ENCODE measurements at places on chromosomes 12 and 14. TPM values are rescaled to one million over a fixed set of nuclear protein-coding genes. Genes with fewer than 3 reads are reported as not detected.

- no peaks in the 10 kb centered on the region for H3K27me3 ChIP-seq
- no peak overlapping the region for H3K27ac ChIP-seq
- H3K4me3 ChIP-seq: no peak overlapping the region
- no peaks in the 10 kb centered on the region for H3K4me1 ChIP-seq
- H3K36me3 ChIP-seq: no peaks in the 10 kb centered on the region
These were observed 375.3 kb downstream of the BCAT1 start for GRCh38 chr12:24573621-24574020.

DNA sequence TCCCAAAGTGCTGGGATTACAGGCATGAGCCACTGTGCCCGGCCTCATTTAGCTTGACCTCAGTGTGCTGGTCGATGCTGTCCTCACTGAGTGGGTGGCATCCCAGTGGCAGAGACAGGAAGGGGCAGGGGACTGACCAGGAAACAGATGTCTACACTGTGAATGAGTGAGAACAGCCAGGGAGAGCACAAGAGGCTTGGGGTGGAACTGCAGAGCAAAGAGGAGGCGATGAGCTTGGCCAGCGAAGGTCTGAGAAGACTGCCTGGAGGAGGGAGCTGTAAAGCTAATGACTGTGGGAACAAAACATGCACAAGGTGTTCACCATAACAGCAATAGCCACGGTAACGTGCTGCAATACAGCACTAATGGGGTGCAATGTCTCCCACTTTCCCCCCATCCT is 57.2 kb upstream of the BEGAIN start:
- no peak for DNase-seq
- H3K4me1 ChIP-seq: peaks cover 3% of the 10 kb centered on the region
- H3K27ac ChIP-seq: no peak overlapping the region
- peaks cover 4% of the 10 kb centered on the region for H3K27me3 ChIP-seq
- no peak overlapping the region for H3K4me3 ChIP-seq

DNA sequence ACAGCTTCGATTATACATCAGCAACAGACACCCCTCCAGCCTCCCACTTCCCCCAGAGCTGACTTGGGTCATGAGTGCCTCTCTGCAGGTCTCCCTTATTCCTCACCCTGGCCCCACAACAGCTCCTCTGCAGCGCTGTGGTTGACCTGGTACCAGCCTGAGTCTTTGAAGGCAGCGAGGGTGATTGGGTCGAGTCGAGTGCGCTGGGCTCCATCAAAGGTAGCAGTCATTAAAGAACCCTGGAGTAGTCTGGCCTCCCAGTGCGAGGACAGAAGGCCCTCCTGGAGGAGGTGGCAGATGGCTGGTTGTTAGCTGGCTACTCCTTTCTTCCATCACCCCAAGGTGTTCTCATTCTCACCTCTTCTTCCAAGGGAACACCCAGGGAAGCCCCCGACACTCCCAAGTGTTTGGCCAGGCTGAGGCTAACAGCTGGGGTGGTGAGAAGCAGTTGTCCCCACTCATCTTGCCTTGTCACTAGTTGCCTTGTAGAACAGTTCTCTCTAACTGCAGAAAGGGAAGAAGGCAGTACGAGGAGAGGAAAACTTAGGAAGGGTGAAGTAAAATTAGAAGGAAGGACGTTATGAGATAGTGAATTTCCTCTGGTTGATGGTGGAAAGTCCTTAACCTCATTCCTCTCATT is 2.7 kb downstream of the CIROP start:
- no peaks in the 10 kb centered on the region for H3K27me3 ChIP-seq
- no peak overlapping the region for H3K27ac ChIP-seq
- peaks cover 5% of the 10 kb centered on the region for H3K36me3 ChIP-seq

Gene PPFIA2
- 2.1 TPM for total RNA-seq

All from fibroblast of lung (primary cell).